ENCODE measurements at places on chromosomes 3 and 15. TPM values are rescaled to one million over a fixed set of nuclear protein-coding genes. Genes with fewer than 3 reads are reported as not detected.

Gene GOLGA8T
- polyA plus RNA-seq, result 0.71 TPM

Gene SEC61A1
- 172 TPM for polyA plus RNA-seq

Gene HYKK
- polyA plus RNA-seq, result 7.3 TPM

Gene SEMA3F
- polyA plus RNA-seq, result 78.6 TPM

Gene EIF2A
- polyA plus RNA-seq, result 146 TPM

Gene LRTM1
- not detected for polyA plus RNA-seq

- DNase-seq, result no peak
Observed at GRCh38 chr3:109939817-109940216, 602.5 kb upstream of the DPPA4 start.

- DNase-seq, result no peak
Observed at GRCh38 chr3:195583831-195584542, at the start of gene APOD. Gene APOD (minus strand): TSS chr3:195583940. CDS start chr3:195579461, 4,479 bp downstream.

GRCh38 chr15:73517566-73517965, 74.6 kb downstream of the REC114 start:
- no peak for DNase-seq

DNA sequence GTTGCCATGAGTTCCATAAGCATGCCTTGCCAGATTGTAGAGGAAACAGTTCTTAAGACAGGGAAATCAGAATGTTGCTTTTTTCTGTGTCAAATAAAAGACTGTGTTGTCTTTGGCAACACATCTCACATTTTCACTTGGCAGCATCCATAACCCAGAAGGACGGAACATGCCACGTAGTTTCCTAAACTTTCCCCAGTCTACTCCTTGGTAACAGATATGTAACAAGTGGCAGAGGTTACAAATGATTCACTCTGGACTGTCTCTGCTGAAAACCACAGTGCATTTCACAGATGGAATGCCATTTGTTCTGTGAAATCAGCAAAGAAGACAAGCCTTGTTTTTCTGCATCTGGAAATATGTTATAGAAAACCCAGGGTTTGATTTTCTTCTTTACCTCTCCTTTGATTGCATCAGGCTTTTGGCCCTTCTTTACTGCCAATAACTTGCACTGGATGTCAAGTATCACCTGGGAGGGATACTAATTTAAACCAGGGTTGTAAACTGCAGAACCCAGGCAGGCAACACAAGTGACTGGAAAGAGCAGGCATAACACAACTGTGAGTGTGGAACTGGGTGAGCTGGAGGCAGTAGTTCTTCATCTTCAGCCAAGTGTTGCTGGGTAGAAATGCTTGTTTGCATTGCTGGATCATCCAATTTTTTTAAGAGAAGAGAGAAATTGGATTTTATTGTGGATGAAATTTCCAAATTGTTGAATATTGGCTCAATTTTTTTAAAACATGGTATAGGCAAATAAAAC, 124.4 kb upstream of the FOXB1 start:
- no peak for DNase-seq

DNA sequence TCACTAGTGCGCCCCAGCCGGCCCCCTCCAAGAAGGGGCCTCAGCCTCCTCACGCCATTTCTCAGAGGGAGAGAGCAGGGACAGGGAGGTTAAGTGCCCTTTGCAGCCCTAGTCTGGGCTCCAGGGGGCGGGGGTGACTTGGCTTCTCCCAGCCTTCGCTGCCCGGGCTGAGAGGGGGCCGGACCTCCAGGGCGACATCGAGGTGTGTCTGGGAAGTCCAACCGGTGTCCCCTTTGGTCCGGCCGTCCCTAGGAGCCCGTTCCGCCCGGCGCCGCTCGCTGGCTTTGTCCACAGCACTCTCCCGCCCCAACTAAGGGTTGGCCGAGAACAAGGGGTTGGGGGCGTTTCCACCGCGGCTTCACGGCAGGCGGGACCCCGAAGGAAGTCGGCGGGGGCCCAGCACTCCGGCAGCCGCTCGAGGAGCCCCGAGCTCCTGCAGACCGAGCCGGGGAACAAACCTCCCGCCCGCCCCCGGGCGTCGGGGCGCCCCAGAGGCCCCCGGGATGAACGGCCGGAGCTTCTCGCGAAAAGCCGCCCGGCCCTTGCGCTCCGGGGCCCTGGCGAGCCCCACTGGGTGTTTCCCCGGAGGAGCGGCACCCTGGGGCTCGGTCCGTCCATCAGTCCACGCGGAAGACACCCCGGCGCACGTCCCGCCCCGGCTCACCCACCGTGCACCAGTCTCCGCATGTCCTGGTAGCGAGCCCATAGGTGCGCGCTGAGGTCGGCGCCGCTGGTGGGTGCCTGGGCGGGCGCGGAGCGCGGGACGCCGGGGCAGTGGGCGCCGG, 627 bp downstream of the NT5DC2 start:
- peak; percentile 37 for DNase-seq

DNA sequence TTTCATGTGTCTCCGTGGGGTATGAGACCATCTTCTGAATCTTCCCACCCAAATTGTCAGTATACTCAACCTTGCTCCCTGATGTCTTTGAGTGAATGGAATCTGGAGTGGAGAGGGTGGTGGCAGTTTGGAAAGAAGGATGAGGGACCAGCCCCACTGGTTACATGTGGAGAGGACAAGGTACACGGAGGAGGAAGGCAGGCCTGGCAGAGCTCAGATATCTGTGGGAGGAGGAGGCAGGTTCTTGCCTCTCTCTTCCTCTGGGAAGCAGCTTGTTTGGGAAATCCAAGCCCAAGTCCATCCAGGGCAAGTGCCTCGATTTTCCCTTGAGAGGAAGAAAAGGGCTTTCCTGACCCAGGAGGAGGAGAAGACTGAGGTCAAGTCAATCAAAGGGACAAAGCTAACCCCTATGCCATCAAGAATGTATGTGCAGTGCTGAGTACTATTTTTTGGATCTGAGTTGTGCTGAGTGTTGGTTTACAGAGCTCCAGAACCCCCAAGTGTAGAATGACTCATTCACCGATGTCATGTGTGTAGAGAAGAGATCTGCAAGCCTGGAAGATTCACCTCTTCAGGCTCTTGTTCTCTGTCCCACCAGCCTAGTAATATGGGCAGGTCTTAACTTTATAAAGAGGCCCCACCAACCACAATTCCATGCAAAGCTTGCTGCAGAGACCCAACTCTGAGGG, 19.8 kb upstream of the LOXL1 start:
- no peak for DNase-seq

GRCh38 chr3:143951351-143951971, 20.2 kb upstream of the DIPK2A start:
- DNase-seq, result no peak

- no peak for DNase-seq
Observed at GRCh38 chr3:25091934-25092333, 336.1 kb upstream of the RARB start.

GRCh38 chr3:18812316-18812715, 336.0 kb upstream of the KCNH8 start:
- DNase-seq, result no peak

GRCh38 chr15:83844742-83845141, 190.8 kb downstream of the ADAMTSL3 start:
- DNase-seq, result no peak

DNA sequence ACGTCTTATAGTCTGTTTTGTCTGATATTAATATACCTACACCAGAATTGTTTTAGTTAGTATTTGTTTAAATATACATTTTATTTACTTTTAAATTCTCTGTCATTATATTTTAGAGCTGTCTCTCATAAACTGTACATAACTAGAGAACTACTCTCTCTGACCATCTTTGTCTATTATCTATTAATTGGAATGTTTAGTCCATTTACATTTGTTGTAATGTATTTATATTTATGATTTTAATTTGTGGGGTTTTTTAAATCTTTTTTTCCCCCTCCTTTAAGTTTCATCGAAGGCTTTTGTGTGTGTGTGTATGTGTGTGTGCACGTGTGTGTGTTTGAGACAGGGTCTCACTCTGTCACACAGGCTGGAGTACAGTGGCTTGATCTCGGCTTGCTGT, 47.1 kb downstream of the ITPR1 start:
- DNase-seq, result no peak

- no peak for DNase-seq
Observed at GRCh38 chr15:52392008-52392687, 96.5 kb upstream of the MYO5C start.

- DNase-seq, result no peak
Observed at GRCh38 chr3:107367353-107367752, 9.9 kb upstream of the CCDC54 start.
